ENCODE measurements at places on chromosomes 13 and 19.

- H3K4me3 ChIP-seq = no peak overlapping the region
- H3K27ac ChIP-seq = no peak overlapping the region
- no peaks in the 10 kb centered on the region for H3K36me3 ChIP-seq
- peaks cover 24% of the 10 kb centered on the region for H3K27me3 ChIP-seq
- no peaks in the 10 kb centered on the region for H3K4me1 ChIP-seq
Observed at GRCh38 chr13:93222976-93223375, 3.6 kb upstream of the GPC6 start.

DNA sequence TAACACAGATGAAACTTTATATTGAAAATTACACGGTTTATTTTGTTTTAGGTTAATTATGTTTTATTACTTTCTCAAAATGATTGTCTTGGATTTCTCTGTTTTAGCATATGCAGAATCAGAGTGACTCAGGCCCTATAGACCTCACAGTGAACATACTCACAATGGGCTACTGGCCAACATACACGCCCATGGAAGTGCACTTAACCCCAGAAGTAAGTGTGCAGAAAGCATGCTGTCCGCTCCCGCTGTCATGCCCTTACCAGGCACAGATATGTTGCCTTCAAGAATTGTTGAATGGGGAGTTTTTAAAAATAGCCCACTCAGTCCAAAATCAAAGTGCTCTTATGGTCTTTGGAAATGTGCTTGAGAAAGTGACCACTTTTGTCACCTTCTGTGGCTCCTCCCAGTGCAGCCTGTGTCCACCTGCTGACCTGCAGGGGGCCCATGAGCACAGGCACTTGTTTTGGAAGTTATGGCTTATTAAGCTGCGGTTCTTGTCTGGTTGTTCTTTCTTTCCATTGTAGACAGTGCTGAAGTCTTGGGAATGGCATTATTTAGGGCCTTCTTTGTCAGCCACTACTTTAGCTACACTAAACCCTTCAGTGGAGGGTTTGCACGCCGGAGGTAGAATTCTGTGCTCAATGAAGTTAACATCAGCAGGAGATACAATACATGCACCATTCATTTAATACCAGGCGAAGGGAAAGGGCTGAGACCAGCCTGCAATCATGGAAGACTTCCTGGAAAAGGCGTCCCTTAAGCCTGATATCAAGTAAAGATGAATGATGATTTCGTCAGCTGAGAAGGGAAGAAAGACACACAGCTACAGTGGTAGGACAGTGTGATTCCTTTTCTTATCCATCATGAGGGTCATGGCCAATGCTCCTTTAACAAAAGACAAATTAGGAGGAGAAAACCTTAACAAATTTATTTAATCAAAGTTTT, 36.7 kb downstream of the CUL4A start:
- H3K4me3 ChIP-seq = no peak overlapping the region
- DNase-seq = no peak
- peaks cover 63% of the 10 kb centered on the region for H3K36me3 ChIP-seq
- no peak overlapping the region for H3K27ac ChIP-seq
- no peaks in the 10 kb centered on the region for H3K4me1 ChIP-seq
- H3K27me3 ChIP-seq = no peaks in the 10 kb centered on the region

- no peaks in the 10 kb centered on the region for H3K36me3 ChIP-seq
- DNase-seq = no peak
- peaks cover 20% of the 10 kb centered on the region for H3K27me3 ChIP-seq
- no peak overlapping the region for H3K4me3 ChIP-seq
- no peak overlapping the region for H3K27ac ChIP-seq
Observed at GRCh38 chr19:34500656-34501120, 19.1 kb downstream of the WTIP start.

GRCh38 chr19:4059891-4060620, 6.6 kb downstream of the ZBTB7A start:
- peaks cover 45% of the 10 kb centered on the region for H3K36me3 ChIP-seq
- peak overlapping the region; percentile 51 for H3K27ac ChIP-seq
- H3K4me1 ChIP-seq = peaks cover 10% of the 10 kb centered on the region
- DNase-seq = no peak

GRCh38 chr13:66853564-66853963, 376.6 kb downstream of the PCDH9 start:
- no peak overlapping the region for H3K4me3 ChIP-seq
- H3K36me3 ChIP-seq = no peaks in the 10 kb centered on the region
- no peak for DNase-seq
- H3K27ac ChIP-seq = no peak overlapping the region

GRCh38 chr19:32869966-32870573, 503 bp upstream of the SLC7A9 start:
- H3K36me3 ChIP-seq = no peaks in the 10 kb centered on the region
- H3K4me1 ChIP-seq = no peaks in the 10 kb centered on the region
- no peaks in the 10 kb centered on the region for H3K27me3 ChIP-seq

DNA sequence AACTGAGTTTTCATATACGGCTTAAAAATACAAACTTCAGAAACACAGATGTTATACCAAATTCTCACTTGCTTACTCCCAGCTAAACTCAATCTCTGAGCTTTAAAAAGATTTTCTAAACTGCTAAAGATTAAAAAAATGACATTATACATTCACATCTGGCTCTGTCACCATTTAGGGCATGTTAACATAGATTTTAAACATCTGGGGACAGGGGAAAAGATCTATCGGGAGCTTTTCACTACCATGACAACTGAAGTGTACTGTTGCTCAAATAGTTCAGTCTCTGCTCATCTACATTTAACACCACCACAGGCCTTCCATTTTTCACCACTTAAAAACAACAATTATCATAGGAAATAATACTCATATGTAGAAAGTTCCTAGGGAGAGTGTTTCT, 190.8 kb downstream of the ENOX1 start:
- no peak for DNase-seq
- H3K27me3 ChIP-seq = no peaks in the 10 kb centered on the region
- H3K36me3 ChIP-seq = no peaks in the 10 kb centered on the region
- no peak overlapping the region for H3K4me3 ChIP-seq

- peak overlapping the region; percentile 53 for H3K4me3 ChIP-seq
- H3K27me3 ChIP-seq = no peaks in the 10 kb centered on the region
- peaks cover 5% of the 10 kb centered on the region for H3K4me1 ChIP-seq
Observed at GRCh38 chr19:56477429-56478338, 539 bp upstream of the ZNF667 start.

DNA sequence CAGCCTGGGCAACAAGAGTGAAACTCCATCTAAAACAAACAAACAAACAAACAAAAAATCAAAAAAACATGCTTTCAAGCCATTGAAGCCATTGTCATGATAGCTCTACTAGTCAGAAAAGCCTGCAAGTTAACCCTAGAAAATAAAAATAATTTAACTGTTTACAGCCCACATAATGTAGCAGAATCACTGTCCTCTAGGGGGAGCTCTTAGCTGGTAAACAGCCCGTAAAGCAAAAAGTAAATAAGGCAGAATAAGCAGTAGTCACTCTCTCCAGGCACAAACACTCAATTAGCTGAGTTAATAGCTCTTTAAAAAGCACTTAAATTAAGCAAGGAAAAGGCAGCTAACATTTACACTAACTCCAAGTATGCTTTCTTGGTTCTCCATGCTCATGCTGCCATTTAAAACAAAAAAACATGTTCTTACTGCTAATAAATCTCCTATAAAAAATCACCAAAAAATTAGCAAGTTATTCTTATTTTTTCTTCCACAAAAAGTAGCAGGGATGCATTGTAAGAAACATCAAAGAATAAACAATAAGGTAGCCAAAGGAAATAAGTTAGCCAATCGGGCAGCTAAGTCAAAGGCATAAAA, 11.3 kb downstream of the LILRB4 start:
- no peaks in the 10 kb centered on the region for H3K27me3 ChIP-seq
- no peak overlapping the region for H3K27ac ChIP-seq
- DNase-seq = no peak
- H3K4me3 ChIP-seq = no peak overlapping the region
- no peaks in the 10 kb centered on the region for H3K4me1 ChIP-seq
- no peaks in the 10 kb centered on the region for H3K36me3 ChIP-seq

DNA sequence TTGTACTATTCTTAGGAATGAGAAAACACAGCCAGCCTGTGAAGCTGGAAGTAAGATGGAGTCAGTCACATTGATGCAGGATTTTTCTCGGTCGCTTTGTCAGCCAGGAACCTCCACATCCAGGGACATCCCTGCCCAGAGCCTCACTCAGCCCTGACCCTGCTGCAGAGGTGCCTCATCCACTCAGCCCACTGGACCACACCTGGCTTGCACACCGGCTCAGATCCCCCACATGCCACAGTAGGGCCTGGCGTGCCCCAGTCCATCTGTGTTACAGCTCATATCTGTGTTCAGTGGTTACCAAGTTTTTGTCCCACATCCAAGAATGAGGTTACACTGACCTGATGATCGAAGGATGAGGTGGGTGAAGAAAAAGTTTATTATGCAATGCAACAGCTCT, 1315.4 kb downstream of the SLITRK1 start:
- no peaks in the 10 kb centered on the region for H3K4me1 ChIP-seq
- no peak overlapping the region for H3K4me3 ChIP-seq
- no peak overlapping the region for H3K27ac ChIP-seq
- no peaks in the 10 kb centered on the region for H3K36me3 ChIP-seq
- no peak for DNase-seq

DNA sequence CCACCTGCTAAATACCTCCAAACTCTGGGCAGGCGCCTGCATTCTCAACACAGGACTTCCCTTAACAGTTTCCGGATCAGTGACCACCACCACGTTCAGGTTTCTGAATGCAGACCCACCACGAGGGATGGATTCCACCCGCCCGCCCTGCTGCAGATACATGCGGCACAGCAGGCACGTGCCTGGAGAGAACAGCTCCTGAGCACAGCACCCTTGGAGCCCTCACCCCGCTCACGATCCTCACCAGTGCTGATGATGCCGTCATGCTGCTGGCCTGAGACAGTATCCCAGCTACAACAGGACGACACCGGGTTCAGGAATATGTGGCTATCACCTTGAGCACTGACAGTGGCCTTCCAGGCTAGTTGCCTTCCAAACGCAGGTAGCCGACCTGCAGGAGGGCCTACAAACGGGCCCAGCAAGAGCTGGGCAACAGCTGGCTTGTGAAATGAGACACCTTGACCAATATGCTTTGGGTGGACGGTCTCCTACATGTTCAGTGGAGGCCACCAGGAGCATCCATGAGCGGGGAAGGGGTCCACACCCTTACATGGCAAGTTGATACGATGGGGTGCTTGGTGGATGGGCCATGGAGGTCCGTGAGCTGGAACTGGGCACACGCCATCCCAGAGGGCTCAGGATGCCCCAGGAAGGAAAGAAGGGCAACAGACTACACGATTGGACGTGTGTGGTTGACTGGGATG, 9.9 kb upstream of the QTRT1 start:
- no peak overlapping the region for H3K4me3 ChIP-seq
- H3K36me3 ChIP-seq = peaks cover 62% of the 10 kb centered on the region
- no peaks in the 10 kb centered on the region for H3K27me3 ChIP-seq
- no peak for DNase-seq

DNA sequence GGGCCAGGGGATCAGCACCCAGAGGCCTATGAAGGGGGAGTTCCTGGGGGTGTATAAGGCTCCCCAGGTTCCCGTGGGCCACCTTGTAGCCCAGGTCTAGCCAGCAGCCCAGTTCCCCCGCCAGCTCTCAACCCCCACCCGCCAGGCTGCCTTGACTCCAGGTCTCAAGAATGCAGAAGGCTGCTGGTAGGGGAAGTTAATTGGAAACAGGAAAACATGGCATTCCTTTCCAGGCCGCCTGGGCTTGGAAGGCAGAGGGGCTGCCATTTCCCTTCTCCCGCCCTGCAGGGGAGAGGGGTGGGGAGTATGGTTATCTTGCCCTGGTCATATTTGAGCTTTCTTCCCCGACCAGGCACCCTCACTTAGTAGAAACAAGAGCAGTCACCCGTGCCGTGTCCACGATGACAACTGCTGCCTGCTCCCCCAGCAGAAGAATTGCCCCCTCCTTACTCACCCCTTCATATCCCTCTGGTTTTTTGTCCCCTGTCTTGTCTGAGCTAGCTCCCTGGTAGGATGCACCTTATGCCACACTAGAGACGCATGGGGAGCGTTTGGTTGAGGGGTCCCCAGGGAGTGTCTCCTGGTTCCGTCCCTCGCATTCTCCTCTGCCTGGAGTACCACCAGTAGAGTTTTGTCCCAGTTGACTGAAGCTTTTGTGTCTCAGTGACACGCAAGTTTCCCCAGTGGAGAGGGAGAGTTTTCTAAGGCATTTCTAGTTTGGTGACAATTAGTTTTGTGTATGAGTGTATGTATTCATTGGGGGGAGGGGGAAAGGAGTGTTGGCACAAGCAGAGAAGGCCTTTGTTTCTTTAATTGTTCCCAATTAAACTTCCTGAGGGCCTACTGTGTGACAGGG, 4.5 kb downstream of the BICRA start:
- peaks cover 6% of the 10 kb centered on the region for H3K36me3 ChIP-seq
- no peak overlapping the region for H3K4me3 ChIP-seq
- peaks cover 11% of the 10 kb centered on the region for H3K4me1 ChIP-seq
- DNase-seq = no peak

DNA sequence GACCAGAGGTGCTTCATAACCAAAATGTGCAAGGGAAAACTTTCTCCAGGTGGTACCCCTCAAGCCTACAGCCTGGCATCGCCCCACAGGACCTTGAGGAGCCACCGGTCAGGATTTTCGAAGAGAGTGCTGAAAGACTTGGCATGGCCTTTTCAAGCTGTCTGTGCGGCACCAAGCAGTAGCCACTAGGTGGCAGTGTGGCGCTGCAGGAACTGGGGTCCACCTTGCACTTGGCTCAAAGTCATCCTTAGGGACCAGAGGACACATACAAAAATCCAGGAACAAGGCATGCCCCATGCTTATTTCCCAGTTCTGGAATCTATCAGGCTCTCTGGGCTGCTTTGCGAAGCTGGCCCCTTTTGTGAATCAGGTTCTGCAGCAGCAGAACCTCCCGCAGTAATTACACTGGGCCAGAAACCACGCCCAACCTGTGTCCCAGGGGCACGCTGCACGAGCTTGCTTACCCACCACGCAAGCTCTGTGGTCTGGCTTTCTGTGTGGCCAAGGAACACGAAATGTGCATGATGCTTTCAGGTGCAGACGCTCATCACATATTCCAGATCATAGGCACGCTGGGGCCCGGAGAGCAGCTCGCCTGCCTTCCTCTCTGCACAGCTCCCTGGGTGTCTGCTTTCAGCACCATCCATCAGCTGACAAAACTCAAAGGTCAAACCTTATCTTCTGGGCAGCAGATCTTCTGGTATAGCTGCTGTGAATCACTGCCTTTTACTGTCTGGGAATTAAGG, 87.2 kb downstream of the SLC7A1 start:
- no peaks in the 10 kb centered on the region for H3K27me3 ChIP-seq
- no peak overlapping the region for H3K27ac ChIP-seq
- peaks cover 9% of the 10 kb centered on the region for H3K36me3 ChIP-seq
- no peaks in the 10 kb centered on the region for H3K4me1 ChIP-seq
- H3K4me3 ChIP-seq = no peak overlapping the region
- DNase-seq = peak; percentile 72

Measured in thymus (tissue), 14 donors.